IgD-negative memory B cell (primary cell): ENCODE measurements at places on chromosomes 13 and 19. TPM values are rescaled to one million over a fixed set of nuclear protein-coding genes. Genes with fewer than 3 reads are reported as not detected.

The MYO1F gene
- 40.9 TPM for polyA plus RNA-seq

The KLK12 gene
- not detected for polyA plus RNA-seq

The GATAD2A gene
- 16.6 TPM for polyA plus RNA-seq

The ZNF585A gene
- 46.1 TPM for polyA plus RNA-seq

The VSTM1 gene
- not detected for polyA plus RNA-seq

The CCDC169 gene
- polyA plus RNA-seq, result not detected

The ZNF791 gene
- polyA plus RNA-seq, result 13.3 TPM

The SPC24 gene
- polyA plus RNA-seq, result not detected

The TNFRSF19 gene
- 0.29 TPM for polyA plus RNA-seq

The ZNRF4 gene
- polyA plus RNA-seq, result not detected

The LILRB1 gene
- 24.8 TPM for polyA plus RNA-seq

The LMTK3 gene
- not detected for polyA plus RNA-seq

The ELSPBP1 gene
- not detected for polyA plus RNA-seq

The APOE gene
- not detected for polyA plus RNA-seq

The TINCR gene
- polyA plus RNA-seq, result not detected

The C19orf73 gene
- 2.6 TPM for polyA plus RNA-seq

The GPR108 gene
- polyA plus RNA-seq, result 81.3 TPM

The SULT2B1 gene
- polyA plus RNA-seq, result not detected
